CD4-positive, alpha-beta memory T cell (primary cell): ENCODE measurements at places on chromosomes 7 and 10.

DNA sequence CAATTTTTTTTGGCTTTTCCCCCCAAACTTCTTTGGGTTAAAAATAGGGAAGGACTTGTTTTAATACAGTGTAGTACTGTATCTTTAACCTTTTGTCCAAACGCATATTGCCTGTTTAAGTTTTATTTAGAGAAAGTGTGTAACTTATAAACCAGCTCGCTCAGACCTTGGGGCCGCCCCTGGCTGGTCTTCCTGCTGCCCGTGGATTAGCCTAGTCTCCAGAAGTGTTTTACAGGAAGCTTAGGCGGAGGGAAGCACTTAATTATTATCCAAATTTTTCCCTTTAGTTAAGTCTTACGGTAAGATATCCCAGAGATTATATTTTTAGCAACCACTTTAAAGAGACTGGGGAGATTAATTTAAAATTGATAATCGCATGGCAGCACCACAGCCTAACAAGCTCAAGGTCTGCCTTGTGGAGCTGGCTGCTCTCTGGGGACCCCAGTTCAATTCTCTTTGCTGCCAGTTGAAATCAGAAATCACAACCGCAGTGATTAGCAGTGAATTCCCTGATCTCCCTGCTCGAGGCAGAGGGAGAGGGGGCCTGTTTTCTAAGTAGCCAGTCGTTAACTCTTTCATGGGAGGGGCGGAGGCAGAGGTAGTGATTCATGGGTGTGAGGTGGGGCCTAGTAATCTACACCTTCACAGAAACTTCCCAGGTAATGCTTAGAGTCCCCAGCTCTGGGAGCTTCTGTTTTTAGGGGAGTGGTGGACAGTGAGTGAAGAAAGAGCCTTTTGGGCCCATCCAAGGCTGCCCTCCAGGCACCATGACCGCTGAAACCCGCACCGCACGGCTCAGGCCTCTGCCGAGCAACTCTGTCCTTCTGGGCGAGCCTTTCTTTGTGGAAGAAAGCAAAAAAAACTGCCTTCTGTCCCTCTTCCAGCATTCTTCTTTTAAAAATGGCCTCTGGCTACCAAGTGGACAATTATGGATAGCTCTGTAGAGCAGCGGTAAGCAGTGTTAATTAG is 548.7 kb upstream of the GALNT17 start:
- no peak for DNase-seq

DNA sequence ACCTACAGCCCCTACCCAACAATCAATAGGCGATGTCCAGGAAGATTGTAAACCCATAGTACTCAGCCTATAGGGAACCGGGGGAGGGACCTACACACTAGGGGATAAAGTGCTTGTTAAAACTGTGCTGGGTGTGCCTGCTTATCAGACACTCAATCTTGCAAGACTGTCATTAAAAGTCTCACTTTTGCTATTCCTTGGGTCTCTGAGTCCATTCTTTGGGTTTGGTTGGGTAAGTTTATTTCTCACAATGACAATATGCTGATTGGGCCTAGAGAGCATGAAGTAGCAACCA is 45.6 kb downstream of the PTPRE start:
- DNase-seq, result no peak

- no peak for DNase-seq
Measured at GRCh38 chr10:122962405-122962804, 8.4 kb upstream of the C10orf88 start.

GRCh38 chr7:109552017-109552416 is 982.3 kb downstream of the DNAJB9 start:
- no peak for DNase-seq

DNA sequence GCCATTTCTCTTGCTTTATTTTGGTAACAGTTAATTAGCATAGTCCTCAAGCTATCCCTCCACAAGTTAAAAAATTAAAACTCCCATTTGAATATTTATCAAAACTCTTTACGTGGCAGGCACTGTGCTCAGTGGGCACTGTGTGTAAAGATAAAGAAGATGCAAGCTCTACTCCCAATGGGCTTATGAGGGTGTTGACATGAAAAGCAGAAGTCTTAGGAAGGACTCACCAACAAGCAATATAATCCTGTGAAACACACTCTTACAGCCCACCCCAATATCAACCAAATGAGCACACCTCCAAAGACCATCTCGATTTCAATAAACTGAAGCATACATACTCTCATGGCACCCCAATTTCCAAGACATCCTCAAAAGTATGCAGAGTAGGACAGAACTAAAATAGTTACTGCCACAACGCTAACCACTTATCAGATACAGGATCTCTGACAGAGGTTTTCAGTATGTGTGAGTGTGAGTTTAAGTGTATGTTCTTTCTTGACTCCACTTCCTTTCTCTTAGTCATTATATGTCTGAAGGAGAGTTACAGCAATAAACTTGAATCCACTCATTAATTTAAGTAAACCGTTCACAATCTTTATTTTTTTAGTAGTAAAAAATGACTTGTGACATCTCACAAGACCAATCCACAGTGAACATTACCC is 120.0 kb downstream of the PDE1C start:
- DNase-seq, result no peak

DNA sequence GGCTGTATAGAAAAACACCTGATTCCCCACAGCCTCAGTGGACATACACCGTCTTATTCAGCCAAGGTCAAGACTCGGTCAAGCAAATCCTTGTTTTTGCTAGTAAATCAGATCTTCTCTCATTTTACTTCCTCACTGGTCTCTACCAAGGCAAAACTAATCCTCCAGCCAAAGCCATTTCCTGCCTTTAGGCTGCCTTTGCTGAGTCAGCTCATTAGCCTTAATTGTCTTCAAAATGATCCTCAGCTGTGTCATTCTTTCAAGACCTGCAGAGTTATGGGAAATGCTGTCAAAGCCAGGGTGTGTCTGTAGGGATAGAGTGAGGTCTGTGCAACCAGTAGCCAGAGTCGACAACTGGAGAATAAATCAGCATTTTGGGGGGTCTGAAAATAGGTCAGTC is 107.2 kb upstream of the FAM180A start:
- no peak for DNase-seq
